NCI-H345 (cell line): ENCODE measurements at places on chromosomes 1 and 21.

GRCh38 chr1:69426401-69426800 lies 141.3 kb upstream of the LRRC7 start:
- no peak for DNase-seq

DNA sequence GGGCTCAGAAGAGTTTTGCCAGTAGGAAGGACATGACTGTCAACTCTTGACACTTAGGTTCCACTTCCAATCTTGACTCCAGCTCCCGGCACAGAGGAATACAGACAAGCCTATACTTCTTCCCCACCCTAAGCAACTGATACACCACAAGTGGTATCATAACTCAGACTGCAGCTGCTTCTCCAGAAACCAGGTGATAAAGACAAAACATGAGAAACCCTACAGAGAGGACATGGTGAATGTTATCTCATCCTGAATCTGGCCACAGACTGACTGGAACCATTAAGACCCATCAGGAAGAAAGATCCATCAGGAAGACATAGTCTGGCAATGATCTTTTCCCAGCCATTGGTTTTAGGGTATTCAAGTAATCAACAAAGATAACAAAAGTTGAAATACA lies 13.8 kb downstream of the PAXBP1 start:
- no peak for DNase-seq

GRCh38 chr1:232038706-232039677 lies 412.4 kb downstream of the DISC1 start:
- peak; percentile 50 for DNase-seq

DNA sequence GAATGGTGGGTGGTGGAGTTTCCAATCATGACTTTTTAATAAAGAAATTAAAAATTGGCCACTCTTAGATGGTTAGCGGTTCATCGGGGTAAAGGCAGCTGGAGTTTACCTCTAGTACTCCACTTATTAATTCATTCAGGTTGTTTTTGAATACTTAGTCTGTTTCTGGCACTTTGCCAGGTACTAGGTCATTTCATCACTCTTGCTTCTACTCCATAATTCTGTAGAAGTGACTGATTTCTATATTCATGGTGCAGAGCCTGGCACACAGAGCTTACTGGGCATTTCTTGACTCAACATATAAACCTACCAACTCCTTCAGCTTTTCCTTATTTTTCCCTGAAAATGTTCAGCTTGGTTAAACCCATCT lies 31.5 kb downstream of the FOXD2 start:
- peak; percentile 6 for DNase-seq

DNA sequence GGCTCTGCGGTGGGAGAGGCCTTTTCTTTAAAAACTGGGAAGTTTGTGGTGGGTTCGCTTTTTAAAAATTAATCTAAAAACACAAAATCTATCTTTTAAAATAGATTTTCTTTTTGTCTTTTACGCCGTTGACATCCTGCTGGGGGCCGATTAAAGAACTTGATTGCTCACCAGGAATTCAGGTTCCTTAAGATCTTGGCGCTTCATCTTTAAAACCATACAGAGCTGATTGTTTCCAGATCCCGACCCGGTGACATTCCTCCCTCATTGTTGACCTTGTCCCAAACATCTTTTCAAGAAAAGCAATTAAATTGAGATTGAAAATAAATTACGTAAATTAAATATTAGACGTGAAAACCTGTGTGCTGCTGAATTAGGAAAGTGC lies 546 bp upstream of the ZNF697 start:
- no peak for DNase-seq

DNA sequence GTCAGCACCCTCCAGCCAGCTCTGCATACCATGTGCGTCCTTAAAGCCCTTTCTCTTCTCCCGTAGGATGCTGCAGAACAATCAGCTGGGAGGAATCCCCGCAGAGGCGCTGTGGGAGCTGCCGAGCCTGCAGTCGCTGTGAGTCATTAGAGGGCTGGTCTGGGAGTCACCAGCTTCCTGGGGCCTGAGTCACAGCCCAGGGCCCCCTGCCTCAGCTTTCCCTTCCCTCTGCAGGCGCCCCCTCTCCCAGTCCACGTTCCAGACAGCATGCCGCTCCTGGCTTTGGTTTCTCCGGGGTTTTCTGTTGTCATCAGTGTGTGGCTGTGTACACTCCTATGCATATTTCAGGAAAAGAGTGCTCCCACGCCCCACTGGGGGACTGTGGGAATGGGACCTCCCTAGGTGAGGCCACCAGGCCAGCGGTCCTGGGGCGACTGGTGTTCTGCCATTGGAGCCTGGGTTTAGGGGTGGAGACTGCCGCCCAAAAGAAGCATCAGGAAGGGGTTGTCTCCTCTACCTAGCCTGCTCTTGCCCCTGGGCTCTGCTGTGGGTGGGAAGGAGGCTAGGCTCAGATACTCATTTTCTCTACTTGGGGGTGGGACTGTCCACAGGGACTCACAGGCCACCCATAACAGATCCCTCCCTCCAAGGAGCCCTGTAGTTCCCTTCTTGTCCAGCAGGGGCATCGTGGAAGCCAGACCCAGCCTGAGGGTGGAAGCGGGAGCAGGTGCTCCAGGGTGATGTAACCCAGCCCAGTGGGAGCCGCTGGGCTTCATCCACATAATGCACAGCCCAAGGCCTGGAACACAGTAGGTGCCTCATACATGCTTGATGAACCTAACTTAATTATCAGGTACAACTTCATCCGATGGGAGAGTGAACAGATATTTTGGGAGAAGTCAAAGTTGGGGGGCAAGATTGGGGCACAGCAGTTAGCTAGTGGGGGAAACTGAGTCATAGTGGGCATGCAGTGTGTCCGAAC lies 42.5 kb downstream of the LGR6 start:
- DNase-seq: peak; percentile 82

DNA sequence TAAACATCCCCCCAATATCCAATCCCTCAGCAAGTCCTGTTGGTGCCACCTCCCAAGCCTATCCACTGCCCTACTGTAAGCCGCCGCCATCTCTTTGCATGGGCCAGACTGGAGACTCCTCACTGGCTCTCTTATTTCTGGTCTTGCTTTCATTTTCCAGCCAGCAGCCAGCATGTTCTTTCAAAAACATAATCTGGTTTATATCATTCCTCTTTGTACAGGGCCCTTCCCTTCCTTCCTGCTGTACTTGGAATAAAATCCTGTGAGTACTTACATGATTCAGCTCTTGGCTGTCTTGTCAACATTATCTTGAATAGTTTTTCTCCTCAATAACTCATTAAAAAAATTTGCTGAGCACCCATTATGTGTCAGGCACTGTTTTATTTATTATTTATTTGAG lies 28.2 kb downstream of the TLR5 start:
- no peak for DNase-seq

DNA sequence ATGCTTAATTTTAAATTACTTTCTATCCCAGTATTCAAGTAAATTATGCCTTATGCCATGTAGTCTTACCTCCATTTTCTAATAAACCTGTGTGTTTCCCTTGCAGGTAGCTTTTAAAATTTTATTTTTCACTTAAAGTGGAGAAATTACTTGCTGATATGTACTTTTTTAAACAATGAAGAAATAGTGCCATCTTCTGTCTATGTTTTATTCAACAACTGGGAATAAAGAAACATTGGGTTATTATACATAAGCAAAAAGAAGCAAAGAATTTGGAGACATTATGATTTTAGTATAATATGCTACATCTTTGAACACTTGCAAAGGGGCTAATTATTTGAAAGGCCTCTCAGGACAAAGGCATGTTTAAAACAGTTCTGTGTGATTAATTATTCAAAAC lies 1912.9 kb downstream of the MRPL39 start:
- no peak for DNase-seq
